ENCODE measurements at places on chromosomes 1 and 21.

GRCh38 chr1:212719633-212720032, 20.0 kb upstream of the BATF3 start:
- DNase-seq, result no peak

DNA sequence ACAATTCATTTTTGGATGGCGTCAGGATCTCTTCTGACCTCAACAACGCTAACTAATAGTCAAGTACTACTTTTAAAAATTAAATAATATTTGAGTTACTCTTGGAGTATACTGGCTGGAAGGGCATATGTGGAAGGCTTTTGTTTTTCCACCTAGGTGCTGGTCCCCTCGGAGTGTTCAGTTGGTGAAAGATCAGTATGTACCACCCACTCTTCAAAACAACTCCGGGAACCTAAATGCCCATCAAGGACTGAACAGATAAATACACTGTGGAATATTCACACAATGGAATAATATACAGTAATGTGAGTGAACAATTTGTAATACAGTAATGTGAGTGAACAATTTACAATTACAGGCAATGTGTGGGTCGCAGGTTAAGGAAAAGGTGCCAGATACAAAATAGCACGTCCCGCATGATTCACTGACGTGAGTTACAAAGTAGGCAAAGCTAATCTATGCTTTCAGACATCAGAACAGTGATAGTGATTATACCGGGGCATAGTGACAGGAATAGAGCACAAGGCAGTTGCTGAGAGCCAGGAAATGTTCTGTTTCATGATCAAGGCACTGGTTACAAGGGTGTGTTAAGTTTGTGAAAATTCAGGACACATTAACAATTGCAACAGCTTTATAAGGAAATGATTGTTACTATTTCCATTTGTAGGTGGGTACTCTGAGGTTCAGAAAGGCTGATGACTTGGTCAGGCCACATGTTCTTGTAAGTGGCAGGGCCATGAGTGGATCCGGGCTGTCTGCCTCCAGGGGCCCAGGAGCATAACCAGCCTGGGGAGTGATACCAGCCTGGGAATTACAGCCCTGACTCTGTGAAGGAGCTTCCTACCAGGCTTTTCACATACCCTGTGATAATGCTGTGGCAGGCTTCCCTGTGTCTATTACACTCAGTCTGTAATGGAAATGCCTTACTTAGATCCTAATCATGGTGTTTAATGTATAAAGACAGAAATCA, 59.3 kb upstream of the ABCD3 start:
- DNase-seq, result no peak

DNA sequence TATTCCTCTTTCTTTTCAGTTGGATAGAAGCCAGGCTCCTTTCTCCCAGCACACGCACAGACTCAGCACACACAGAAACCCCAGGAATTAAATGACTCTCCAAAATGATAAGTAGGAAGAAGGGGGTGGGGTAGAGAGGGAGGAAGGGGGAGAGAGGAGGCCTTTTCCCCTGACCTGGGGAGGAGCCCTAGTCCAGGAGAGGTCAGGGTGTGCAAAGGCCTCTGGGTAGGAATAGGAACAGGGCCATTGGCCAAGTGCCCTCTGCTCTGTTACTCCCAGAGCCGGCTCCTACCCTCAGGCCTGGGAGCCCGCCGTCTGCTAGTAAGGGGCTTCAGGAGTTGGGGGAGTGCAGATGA, 35.6 kb upstream of the PUM1 start:
- DNase-seq, result no peak

DNA sequence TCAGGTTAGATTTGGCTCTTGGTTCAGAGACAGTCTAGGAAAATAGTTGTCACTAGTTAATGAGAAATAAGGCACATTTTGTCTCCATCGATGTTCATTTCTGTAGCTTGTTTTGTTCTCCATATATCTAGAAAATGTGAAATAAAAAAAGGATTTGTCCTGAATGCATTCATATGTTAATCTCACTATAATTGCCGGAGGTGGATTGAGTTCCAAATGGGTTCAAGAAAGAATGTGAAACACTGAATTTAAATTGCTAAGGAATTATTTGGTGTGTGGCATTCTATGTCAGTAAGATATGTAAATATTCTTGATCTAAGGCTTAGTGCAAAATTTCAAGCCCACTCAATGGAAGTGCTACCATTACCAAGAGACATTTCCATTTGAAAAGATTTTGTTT, 176.7 kb downstream of the LRRC7 start:
- DNase-seq, result no peak

- no peak for DNase-seq
Measured at GRCh38 chr1:5369223-5369622, 623.0 kb downstream of the NPHP4 start.

- no peak for DNase-seq
Measured at GRCh38 chr1:1752190-1752589, 26.1 kb downstream of the NADK start.

DNA sequence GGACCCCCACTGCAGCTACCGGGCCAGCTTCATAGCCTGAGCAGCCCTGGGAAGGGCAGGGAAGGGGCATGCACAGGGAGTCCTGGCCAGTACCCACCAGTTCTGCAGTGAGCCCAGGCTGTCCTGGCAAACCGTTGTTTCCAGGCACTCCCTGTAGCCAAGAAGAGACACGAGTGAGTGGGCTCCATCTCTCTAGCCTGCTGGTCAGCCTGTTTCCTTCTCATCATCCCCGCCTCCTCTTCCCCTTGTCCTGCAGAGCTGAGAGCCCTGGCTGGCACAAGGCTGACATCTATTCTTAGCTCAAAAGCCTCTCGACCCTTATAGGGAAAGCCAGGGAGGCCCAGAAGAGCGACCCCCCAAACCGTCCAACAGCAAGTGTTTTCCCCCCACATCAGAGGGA, 28.7 kb downstream of the COL16A1 start:
- DNase-seq, result no peak

DNA sequence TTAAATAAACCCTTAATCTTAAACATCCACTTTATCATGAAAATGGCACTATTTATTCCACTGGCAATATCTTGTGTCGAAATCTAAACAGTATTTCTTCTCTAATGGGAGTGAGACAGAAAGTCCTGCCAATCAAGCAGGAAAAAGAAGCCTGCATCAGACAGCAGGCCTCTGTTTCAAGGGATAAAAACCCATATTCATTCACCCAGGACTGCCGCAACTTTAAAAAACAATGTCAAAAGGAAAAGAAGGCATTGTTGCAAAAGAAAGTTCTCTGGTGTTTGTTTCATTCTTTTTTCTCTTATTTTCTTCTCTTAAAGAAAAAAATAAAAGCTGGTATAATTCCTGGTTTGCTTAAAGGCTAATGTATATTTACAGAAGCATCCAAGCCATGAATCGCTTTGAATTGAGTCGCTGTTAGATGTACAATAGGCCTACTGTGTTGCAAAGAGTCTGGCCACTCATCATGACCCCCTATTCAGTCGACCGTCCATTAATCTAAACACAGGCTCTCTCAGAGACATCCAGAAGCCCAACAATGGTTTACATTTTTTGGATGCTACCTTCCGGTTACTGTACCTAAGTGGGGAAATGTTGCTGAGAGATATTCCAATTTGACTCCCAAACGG, 48.7 kb upstream of the ZC3H11B start:
- no peak for DNase-seq

DNA sequence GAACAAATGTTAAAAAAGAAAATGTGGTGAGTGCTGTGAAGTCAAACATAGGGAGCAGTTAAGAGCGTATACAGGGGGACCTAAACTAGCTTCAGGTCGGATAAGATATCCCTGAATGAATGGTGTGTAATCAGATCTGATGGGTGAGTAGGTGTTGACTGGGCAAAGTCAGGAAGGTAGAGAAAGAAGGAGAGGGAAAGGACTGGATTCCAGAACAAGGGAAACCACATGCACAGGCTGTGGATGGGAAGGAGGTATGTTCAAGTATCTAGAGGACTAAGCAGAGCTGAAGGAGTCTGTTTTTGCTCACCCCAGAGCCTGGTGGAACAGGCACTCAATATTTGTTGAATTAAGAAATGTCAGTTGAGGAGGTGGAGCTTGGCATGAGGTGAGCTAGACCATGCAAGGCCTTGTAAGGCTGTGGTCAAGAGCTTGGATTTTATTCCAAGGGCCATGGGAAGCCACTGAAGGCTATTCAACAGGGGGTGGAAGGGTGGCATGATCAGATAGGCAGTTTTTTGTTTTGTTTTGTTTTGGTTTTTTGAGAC, 27.4 kb downstream of the MAP7D1 start:
- no peak for DNase-seq

DNA sequence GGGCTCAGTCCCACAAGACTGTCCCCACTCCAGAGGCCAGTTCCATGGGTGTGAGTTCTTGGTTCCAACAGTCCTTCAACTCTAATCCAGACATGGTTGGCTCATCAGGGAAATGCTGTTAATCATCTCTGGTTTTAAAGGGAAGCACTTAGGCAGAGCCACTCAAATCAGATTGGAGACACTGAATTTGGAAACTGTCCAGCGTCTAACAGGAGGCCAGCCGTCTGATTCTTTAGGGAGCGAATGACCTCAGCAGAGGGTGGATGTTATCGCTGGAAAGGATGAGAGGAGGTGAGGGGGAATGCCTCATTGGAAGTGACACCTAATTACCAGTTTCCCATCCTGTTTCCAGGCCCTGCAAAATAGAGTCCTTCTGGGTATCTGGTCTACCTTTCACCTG, 22.8 kb upstream of the LRRC38 start:
- DNase-seq, result no peak

DNA sequence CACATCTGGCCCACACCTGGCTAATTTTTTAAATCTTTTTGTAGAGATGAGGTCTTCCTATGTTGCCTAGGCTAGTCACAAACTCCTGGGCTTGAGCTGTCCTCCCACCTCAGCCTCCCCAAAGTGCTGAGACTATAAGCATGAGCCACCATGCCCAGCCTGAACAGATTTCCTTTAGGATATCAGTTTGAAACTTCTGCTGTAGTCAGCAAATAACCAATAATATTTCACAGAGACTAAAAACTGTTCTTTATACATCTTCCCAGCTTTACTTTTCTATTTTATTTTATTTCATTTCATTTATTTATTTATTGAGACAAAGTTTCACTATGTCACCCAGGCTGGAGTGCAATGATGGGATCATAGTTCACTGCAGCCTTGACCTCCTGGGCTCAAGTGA, 29.9 kb upstream of the TEKT2 start:
- no peak for DNase-seq

DNA sequence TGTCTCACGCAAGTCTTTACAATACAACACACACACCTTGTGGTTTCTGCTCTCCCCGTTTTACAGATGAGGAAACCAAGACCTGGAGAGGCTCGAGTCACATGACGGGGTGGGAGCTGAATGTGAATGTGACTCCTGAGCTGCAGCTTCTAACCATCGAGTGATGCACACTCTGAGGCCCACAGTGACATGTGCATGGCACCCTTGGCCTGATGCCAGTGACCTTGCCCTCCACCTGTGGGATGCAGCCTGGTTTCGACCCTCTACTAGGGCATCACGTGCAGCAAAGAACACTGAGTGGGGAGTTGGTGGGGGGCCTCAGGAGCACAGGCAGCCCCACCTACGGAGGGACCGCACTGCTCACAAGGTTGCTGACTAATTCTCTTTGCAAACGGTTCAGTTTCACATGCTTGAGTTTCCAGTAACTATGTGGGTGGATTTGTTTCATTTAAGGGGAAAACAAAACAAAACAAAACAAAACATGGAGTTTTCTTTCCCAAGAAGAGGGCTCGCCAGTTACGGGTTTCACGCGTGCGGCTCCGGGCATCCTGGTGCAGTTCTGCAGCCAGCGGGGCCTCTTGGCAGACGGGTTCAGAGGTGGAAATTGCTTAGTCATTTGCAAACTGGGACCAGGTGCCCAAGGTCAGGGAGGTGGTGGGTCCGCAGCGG, 22.9 kb downstream of the SPSB1 start:
- DNase-seq, result no peak

DNA sequence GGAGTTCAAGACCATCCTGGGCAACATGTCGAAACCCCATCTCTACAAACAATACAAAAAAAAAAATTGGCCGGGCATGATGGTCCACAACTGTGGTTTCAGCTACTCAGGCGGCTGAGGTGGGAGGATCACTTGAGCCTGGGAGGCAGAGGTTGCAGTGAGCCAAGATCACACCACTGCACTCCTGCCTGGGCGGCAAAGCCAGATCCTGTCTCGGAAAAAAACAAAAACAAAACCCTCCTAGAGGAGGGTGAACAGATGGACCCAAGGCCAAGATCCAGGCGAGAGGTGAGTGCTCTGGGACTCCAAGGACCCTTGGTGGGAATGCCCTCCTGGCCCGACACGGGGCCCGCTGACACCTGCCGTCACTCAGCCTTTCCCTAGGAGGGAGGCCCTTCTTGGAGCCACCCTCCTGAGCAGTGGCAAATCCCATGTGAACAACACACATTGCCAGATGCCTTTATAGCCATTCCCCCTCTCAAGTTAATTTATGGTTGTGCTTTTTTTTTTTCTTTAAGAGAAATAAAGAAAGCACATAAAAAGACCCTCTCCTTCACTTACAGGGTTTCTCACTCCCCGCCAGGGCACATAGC, 380 bp downstream of the TFF2 start:
- no peak for DNase-seq

DNA sequence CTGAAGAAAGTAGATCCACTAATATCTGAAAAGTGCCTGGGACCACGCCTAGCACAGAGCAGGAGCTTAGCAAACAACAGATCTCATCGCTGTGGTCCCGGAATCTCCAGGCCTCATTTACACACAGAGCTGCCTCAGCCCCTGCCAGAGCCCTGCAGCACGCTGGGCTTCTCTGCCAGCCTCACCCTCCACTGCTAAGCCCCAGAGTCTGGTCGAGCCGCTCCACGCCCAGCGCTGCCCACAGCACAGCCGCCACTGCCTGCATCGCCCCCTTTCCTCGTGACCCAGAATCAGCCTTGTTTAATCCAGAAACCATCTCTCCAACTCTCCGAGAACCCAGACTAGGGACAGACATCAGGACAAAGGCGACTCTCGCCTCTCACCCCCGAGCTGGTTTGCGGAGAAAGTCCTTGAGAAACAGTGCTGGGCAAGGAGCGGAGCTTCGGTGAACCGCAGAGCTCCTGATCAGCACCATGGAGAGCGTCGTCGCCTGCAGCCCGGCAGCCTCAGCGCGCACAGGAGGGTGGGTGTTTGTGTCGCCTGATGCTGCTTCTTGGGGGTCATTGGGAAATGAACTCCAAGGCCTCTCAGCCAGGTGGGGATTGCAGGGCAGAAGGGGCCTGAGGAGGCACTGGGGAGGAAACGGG, 145.1 kb downstream of the NPHP4 start:
- no peak for DNase-seq

- no peak for DNase-seq
Measured at GRCh38 chr1:147781056-147781471, 20.7 kb upstream of the GJA5 start.

- DNase-seq, result no peak
Measured at GRCh38 chr21:38913893-38914527, 108.3 kb downstream of the ETS2 start.

DNA sequence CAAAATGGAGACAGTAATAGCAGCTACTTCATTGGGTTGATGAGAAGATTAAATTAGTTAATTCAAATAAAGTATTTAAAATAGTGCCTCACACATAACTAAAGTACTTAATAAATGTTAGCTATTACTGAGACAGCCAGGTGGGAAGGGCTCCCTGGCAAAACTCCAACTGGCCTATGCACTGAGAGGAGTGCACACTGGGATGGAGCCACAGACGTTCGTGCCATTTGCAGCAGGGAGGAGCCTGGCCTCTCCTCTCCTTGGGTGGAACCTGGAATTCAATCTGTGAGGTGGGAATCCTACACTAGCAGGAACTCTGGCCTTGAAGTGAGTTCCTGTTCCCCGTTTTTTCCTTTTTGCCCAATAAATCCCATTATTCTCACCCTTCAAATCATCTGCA, 28.1 kb downstream of the SLC5A9 start:
- DNase-seq, result no peak
